ENCODE measurements at places on chromosomes 5 and 9.

DNA sequence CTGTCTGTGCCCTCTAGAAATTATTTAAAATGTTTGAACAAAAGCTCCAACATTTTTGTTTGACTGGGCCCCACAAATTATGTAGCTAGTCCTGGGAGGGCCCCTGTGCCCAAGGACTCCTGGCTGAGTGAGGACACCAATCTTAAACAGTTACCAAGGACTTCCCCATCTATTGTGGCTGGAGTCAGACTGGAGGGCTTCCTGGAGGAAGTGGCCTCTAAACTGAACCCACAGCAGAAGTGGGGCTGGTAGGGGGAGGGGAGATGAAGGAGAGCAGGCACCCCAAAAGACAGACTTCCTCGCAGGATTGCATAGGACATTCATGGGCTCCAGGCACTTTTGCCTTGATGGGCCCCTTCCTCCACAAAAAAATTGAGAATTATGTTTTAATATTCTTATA lies 8.1 kb downstream of the ADAMTS13 start:
- DNase-seq: no peak

- DNase-seq: no peak
Measured at GRCh38 chr5:125203912-125204311, 457.5 kb upstream of the ZNF608 start.

DNA sequence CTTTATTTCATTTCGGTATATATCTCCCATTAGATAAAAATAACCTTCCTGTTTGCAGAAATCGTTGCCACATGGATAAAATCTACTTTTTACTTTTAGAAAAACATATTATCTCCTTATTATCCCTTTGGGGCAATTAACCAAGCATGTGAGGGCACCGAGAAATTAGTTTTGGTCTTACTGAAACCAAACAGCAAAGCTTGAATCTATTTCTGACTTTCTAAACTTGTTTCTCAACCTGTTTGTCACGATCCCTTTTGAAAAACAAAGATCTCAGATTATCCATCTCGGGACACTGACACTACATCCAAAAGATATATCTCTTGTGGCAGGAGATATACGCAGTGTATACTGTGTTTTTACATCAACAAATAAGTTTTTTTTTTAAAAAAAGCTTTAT lies 2.3 kb downstream of the TUT7 start:
- no peak for DNase-seq

DNA sequence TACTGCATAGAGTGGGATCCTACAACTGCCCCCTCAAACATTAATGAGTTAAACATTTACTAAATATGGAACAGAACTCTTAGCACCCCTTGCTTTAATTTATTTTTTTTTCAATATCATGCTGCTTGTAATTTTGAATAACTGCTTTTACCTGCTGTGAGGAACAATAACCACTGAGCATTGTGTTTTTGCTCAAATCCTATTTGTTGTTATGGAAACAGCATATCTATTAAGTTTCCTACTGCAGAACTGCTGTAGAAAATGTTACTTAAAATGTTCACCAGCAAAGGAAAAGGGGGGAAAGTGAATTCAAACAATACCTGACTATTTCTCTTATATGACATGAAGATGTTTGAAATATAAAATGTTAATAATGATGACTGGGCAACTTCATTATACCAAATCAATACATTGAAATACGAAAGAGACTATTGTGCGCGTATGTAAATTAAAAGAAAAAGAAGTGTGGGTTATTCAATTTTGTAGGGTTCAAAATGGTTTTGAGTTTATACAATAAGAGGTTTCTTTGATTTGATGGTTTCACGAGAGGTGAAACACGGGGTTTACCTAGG lies 1043.8 kb upstream of the NUDT12 start:
- no peak for DNase-seq

DNA sequence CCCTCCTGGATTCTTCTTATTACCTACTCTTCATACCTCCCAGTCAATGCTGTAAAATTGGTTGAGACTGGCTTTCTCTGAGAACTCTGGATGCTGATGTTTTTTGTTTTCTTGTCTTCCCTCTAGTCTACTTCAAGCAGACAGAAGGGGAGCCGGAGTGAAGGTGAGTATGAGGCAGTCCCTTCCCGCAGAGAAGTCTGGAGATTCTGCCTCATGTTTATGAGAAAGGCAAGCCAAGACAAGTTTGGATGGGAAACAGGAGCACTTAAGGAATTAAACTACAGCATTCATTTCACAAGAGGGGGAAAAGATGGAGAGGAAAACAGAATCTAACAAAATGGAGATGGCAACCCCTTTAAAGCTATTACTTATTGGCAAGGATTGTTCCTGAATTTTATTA lies 246.1 kb downstream of the TRIM32 start:
- DNase-seq: no peak

DNA sequence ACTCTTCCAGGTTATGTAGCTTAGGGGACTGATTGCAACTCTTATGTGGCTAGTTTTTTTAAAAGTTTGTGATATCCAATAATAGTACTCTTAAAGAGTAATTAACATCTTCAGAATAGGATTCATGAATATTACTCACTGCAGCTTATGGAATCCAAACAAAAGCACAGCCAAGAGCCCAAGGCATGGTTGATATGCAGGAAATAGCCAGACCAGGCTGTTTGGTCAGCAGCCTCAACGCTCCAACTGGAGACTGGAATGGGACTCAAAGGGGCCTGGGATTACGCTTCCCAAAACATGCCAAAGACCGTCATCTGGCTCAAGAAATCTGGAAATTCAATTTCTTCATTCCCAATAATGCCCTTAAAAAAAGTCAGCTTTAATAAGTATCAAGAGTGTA lies 268.6 kb downstream of the SEC61B start:
- no peak for DNase-seq

DNA sequence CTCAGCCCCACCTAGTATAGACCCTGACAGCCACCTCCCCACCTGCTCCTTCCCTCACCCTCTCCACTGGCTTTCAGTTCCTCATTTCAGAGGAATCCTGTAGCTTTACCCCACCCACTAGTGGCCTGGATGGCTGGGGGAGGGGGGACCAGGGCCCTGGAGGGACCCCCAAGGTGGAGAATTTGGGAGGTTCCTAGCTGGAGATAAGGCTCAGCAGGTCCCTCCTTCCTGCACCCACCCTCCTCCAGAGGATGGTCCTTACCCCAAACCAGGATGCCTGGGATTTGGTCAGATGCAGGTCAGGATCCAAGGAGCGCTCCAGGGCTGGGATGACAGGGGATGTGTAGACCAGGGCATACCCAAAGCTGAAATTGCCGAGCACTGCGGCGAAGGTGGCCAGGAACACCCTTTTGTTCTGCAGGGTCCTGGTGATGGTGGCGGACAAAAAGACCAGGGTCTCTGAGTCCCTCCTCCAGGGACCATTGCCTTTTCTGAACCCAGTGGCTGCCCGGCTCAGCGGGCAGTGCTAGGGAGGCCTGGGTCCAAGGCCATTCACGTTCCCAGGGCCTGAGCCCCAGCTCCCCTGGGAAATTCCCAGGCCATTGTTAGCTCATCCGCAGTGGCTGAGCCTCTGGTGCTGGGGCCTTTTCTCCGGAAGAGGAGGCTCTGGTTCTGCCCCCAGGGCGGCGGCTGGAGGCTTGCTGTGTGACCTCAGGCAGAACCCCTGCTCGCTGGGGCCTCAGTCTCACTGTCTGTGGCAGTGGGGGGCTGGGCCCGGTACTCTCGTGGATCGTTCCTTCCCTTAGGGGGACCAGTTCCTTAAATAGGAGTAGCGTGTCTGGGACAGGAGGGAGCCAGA lies 678 bp downstream of the SLC2A6 start:
- no peak for DNase-seq

- DNase-seq: no peak
Measured at GRCh38 chr5:155250596-155250995, 237.0 kb downstream of the KIF4B start.

DNA sequence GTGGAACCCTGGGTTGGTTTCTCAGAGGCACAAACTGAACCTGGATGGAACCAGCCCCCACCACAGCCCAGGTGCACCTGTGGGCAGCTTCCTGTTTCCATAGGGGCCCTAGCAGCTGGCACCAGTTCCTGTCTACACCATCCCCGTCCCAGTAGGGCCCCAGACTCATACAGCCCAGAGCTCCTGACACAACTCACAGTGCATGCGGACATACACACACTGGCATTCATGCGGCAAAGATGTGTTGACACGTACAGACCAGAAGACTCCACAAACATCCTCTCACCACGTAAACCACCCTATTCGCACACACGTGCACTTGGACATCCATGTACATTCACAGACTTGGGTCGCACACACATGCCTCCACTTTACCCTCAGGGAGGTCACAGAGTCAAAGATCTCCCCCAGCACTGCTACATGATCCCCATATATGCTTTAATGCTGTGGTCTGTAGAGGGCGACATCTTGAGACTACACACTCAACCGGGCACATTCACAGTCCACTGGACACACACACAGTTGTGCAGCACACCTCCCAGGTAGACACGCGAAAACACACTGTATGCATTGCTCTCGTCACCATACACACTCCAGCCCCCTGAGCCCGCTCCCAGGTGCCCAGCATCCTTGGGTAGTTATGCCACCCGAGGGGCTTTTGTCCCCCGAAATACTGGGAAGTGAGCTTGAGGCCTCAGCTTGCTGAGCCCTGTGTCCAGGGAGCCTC lies 22.4 kb downstream of the CXXC5 start:
- no peak for DNase-seq

GRCh38 chr9:88786291-88787079 lies 204.8 kb upstream of the S1PR3 start:
- DNase-seq: no peak

DNA sequence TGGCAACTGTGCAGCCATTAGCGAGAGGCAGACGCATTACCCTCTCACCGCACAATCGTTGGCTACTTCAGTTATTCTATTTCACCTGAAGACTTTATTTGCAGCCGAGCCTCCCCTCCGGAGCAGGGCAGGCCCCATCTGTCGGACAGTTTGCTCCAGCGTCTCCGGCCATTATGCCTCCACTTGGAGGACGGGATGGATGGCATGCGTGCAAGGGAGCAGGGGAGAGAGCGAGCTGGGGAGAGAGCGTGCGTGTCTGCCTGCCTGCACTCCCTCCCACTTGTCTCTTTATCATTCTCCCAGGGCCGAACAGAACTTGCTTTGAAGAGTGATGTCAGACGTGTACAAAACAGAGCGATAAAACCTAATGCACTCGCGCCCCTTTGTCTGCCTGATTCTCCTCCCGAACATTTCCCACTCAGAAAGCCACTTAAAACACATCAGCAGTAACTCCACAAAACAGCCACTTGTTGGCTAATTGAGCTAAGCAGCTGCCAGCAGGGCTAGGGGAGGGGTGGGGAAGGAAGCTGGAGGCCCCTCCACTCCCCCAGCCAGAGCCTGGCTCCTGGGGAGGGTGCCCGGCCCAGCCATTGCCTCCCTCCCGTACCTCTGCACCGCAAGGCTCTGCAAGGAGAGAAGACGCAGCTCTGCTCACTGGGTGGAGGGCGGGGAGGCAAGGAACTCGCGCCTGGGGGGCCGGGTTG lies 43.4 kb upstream of the FUBP3 start:
- no peak for DNase-seq

DNA sequence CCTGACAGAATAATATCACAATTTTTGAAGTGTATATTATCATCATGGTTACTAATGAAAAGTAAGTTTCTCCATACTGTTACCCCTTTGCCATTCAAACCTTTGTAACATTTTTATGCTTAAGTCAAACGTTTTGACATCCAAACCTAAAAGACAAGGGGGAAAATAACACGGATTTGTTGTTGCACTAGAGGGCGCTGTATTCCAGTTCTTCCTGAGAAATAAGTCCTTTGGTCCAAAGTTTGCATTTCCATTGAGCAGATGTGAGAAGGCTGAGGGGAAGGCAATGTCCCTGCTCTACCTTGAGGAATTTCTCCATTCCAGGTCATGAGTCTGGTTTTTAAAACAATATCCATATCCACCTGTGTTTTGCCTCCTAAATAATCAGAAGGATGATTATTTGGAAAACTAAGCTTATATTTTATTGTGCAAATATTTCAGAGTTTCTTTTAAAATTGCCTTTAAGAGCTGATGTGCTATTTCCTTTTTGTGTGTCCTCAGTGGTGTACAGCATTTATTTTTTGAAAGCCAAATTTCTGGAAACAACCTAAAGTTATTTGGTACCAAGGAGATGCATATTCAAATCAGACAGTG lies 9.7 kb downstream of the LECT2 start:
- peak; percentile 78 for DNase-seq

DNA sequence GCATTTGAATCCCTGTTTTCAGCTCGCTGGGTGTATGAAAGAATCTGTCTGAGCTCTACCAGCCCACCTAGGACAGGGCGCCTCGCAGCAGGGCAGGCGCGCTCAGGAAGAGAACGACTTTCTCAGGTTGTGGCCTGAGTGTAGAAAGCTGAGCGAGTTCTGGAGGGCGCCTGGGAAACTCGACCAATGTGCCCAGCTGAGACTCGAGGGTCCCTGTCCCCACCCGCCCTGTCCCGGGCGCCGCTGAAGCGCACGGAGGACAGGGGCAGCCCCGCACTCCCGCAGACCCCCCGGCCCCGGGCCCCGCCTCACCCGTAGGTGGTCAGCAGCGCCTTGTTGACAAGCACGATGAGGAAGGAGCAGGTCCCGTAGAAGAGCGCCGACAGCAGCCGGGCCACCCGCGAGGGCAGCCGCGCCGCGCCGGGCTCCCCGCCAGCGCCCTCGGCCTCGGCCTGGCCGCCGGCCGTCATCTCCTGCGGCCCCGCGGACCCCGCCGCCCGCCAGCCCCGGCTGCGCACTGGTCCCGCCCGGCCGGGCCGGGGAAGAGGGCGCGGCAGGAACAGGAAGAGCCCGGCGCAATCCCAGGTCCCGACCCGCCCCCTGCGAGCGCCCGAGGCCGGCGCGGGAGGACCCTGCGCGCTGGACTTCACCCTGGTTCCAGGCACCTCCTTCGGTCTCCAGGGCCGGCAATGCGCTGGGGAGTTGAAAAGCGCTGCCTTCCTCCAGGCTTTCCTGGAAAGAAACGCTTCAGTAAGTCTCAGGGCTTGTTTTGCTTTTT lies at the start of gene SLC35D2:
TSS of gene SLC35D2 (minus strand) at position 547 of the 778 bp plus-strand sequence. CDS start at position 470, 77 bp downstream.
- DNase-seq: peak; percentile 78

- no peak for DNase-seq
Measured at GRCh38 chr5:154858972-154859871, 795 bp downstream of the CNOT8 start.

DNA sequence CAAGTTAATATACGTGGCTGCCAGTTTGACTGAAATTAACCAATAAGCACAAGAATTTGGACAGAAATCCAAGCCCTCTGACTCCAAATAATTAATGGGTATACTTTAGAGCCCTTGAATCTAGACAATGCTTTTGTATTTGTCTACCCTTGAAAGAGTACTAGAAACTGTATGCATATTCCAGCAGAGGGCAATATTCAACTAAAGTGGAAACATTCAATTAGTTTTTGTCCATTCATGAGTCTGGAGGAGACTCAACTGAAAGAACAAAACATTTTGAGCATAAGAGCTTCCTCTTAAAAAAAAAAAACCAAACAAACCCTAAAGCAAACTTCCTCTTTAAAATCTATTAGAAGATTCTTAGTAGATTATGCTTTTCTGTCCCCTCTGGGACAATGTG lies 157.8 kb downstream of the ARHGEF28 start:
- DNase-seq: no peak

- DNase-seq: no peak
Measured at GRCh38 chr9:98522487-98522886, 186.2 kb downstream of the GABBR2 start.

GRCh38 chr5:135040333-135041144 lies 6.5 kb upstream of the PITX1 start:
- no peak for DNase-seq

GRCh38 chr5:143241892-143242291 lies 161.6 kb downstream of the NR3C1 start:
- no peak for DNase-seq

GRCh38 chr5:173355561-173355960 lies 27.3 kb upstream of the STC2 start:
- no peak for DNase-seq

Data from LoVo (cell line).